ENCODE measurements at places on chromosomes 5 and 9.

DNA sequence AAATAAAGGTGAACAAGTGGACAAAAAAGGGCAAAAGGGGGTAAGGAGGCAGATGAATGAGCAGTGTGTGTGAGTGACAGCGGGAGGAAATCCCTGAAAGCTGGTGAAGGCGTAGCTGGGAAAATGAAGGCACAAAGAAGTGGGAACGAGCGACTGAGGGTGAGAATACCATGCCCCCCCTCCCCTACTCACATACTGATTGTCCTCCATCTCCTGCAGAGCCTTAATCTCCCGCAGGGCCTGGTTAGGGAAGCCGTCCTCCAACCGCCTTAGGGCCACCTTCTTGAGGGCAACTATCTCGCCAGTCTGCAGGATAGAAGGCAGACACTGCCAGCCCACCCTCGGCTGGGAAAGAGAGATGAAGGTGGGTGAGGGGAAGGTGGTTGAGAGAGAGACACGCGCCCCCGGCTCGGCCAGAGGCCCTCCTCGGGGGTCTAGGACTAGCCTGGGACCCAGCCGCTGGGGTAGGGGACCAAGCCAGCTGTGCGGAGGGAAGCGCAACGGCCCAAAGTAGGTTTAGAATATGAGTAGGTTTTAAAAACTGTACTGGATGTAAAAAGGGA is 522 bp downstream of the CDK20 start:
- DNase-seq, result no peak

GRCh38 chr9:132439153-132439552 is 29.1 kb downstream of the CFAP77 start:
- no peak for DNase-seq

GRCh38 chr5:1517838-1518237 is 5.9 kb downstream of the LPCAT1 start:
- no peak for DNase-seq

DNA sequence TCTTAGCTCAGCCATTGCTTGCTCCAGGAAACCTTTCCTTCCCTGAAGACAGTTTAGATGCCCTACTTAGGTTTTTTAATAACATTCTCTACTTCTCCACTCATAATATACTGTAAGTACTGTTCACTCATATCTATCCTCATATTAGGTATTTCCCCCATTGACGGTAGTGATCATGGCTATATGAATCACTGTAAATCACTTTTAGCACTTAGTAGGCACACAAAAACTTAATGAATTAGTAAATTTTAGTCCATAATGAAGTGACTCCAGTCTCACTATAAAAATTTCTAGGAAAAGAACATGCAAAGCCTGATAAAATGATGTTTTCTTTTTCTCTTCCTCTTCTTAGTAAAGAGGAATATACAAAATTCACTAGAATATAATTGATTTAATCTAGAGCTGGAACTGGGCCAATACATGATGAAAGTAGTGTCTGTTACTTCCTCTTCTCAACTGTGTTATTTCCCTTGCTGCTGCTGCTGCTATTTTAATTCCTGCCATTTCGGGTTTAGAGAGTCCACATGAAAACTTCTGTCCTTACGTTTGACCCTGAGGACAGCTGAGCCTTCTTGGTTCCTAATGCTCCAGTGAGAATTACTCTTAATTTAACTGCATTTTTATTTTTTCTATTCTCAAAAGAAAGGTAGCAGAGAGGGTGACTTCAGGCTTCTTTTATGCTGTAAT is 73.5 kb downstream of the LNPEP start:
- DNase-seq, result no peak

DNA sequence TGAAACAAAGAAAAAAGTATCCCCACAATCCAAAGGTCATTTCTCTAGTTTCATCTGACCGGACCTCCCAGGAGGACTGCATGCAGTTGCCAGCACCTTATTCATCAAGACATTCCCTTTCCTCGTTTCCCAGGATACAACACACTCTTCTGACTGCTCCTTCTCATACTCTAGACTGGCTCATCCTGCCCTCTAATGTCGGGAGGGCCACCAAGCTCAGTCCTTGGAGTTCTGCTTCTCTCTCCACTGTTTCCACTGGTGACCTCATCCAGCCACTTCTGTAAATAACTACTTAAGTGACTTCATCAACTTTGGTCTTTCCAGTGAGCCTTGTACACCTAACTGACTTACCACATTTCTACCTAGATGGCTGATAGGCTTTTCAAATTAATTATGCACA is 179.1 kb downstream of the EPB41L4A start:
- no peak for DNase-seq

DNA sequence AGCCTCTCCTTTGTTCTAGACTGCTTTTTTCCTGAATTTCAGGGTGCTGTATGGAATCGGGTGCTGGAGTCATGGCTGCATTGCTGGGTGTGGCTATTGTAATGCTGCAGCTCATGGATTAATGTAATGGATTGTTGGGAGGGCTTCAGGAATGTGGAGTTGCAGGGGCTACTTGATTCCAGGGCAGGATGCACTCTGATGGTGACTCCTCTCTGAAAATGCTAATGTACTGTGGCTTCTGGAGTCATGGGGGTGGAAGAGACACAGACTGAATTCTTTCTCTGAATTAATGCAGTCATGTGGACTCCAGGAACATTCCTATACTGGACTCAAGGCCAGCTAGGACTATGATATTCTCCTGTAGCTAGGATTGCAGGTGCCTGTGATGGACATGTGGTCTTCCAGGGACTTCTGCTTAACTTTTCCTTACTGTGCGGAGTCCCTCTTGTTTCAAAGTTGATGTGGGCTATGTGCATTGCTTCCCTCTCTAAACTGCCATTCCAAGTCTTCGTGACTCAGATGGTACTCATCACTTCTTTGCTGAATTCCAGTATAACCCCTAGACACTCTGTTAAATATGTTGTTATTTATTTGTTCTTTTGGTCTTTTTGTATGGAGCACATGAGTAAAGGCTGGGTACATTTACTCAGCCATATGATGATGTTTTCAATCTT is 396.2 kb downstream of the KCTD16 start:
- no peak for DNase-seq

GRCh38 chr5:168434746-168435321 is 51.4 kb upstream of the RARS1 start:
- no peak for DNase-seq

- no peak for DNase-seq
Observed at GRCh38 chr5:67030289-67031056, 166.1 kb downstream of the CD180 start.

DNA sequence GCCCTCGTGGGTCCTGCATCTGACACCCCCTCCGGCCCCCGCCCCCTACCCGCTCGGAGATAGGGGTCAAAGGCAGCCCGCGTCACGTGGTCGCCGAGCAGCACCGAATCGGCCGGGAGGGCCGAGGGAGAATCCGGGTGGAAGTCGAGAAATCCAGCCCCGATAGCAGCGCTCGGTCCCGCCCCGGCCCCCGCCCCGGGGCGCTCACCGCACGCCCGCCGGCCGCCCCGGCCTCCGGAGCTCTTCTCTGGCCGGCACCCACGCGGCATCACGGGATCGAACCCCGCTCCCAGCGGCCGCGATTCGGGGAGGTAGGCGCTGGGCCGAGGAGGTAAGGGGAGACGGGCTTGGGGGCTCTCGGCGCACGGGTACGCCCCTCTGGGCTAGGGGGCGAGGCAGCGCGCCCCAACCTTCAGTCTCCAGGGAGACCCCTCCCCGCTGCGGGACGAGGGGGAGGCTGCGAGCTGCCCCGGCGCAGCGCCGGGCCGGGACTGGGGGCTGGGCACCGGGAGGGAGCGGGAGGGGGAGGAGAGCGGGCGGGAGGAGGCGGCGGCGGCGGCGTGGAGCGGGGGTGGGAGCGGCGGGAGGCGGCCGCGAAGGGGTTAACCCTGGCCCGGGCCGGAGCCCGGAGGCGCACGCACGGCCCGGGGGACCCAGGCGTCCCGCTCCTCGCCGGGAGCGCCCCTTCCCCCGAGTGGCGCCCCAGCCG is 22.1 kb upstream of the NDST1 start:
- no peak for DNase-seq

DNA sequence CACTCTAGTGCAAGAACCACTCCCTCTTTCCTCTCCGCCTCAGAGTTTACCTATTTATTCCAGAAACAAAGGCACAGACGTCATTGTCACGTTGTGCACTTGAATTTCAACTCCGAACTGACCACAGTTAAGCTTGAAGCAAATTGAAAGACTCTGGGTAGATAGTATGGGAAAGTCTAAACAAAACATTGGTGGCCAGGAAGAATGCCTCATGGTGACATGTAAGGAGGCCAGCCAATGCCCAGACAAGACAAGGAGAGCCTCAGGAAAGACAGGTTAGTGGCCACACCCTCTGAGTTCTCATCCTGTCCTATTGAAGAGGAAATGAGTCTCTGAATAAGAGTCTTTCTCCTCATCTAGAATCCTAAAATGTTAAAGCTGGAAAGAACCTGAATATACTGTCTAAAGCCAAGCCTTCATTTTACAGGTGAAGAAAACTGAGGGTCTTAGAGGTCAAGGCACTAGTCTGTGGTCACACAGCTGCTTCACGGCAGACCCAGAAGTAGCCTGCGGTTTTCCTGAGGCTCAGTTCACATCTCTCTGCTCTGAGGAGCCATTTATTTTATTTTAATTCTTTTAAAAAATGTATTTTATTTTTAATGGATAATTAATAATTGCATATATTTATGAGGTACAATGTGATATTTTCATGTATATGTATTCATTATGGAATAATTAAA is 30.2 kb downstream of the ZFAND5 start:
- DNase-seq, result no peak

- DNase-seq, result no peak
Observed at GRCh38 chr5:135307143-135307903, 91.7 kb downstream of the MACROH2A1 start.

DNA sequence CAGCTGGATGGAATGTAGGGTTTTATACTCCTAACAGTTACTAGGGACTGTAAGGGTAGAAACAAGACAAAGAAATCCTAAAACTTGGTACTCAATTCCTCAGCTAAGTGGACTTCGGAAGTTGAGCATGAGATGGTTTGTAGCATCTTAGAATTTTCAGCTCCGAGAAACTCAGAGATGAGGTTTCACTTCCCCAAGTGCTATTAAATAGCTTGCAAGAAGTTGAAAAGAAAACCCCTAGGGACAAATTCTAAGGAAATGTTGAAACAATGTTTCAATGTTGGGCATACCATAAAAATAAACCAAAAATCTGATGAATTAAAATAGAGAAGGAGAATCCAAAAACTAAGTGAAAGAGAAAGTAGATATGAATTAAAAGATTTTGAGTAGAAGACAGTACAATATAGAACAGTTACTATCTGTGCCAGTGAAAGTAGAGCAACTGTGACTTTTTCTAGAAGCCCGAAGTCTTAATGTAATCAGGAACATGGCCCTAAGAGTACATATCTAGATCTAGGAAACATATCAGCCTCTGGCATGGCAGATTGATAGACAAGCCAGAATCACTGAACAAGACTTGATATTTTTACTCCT is 308.6 kb upstream of the RGMB start:
- no peak for DNase-seq

DNA sequence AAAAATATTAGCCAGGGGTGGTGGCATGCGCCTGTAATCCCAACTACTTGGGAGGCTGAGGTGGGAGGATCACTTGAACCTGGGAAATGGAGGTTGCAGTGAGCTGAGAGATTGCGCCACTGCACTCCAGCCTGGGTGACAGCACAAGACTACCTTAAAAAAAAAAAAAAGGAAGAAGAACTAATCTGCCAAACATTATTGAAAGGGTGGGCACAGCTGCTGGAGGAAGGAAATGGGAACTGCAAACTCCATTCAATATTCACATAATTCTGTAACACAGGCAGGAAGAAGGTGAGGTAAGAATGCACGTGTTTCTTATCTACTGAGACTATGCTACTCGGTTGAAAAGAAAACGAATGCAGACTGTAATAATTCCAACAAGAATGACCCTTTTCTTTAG is 121.1 kb upstream of the GNA14 start:
- no peak for DNase-seq
